ENCODE measurements at places on chromosomes 3 and 15. TPM values are rescaled to one million over a fixed set of nuclear protein-coding genes. Genes with fewer than 3 reads are reported as not detected.
A peak's percentile ranks its signal among the peaks of the same experiment; 100 is the strongest.

The EOGT gene
- total RNA-seq = 103 TPM

The TGM5 gene
- not detected for total RNA-seq

The ALPK3 gene
- total RNA-seq = 36.2 TPM

The SLMAP gene
- 54.7 TPM for total RNA-seq

The LIPH gene
- not detected for total RNA-seq

DNA sequence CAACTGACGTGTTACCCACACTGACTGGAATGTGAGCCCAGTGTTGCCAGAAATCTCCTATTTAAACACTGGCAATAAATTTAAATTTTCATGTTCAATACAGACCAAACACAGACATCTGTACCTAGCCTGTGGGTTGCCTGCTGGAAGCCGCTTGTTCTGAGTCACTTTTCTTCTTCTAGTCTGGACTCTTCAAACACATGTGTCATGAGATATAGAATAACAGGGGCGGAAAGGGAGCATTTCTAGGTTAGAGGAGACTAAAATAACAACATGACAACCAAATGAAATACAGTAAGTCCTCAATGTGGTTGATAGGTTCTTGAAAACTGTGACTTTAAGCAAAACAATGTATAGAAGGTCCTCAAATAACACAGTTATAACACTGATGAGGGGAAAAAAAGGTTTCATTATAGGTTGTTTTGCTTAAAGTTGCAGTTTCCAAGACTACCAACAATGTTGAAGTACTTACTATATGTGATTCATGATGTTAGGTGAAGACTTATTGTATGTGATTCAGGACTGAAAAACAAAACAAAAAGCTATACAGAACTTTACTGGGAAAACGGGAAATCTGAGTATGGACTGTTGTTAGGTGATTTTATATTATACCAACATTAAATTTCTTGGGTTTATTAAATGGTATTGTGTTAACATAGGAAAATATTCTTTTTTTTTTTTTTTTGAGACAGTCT lies 63.1 kb downstream of the PRKAR2A start:
- no peak overlapping the region for H3K4me3 ChIP-seq
- DNase-seq = no peak
- peaks cover 3% of the 10 kb centered on the region for H3K36me3 ChIP-seq
- H3K4me1 ChIP-seq = no peaks in the 10 kb centered on the region

- no peaks in the 10 kb centered on the region for H3K27me3 ChIP-seq
- no peak for DNase-seq
- H3K36me3 ChIP-seq = no peaks in the 10 kb centered on the region
- H3K27ac ChIP-seq = no peak overlapping the region
- no peaks in the 10 kb centered on the region for H3K4me1 ChIP-seq
- H3K4me3 ChIP-seq = no peak overlapping the region
These were observed 44.8 kb downstream of the ST8SIA2 start for GRCh38 chr15:92438471-92438870.

GRCh38 chr3:56918111-56918568 lies 116.4 kb upstream of the ARHGEF3 start:
- H3K36me3 ChIP-seq = no peaks in the 10 kb centered on the region
- H3K4me3 ChIP-seq = no peak overlapping the region
- no peaks in the 10 kb centered on the region for H3K27me3 ChIP-seq
- peaks cover 40% of the 10 kb centered on the region for H3K4me1 ChIP-seq
- DNase-seq = peak; percentile 78

- H3K27ac ChIP-seq = no peak overlapping the region
- DNase-seq = no peak
- H3K27me3 ChIP-seq = peaks cover 3% of the 10 kb centered on the region
- H3K36me3 ChIP-seq = no peaks in the 10 kb centered on the region
- no peaks in the 10 kb centered on the region for H3K4me1 ChIP-seq
These were observed 15.7 kb upstream of the GXYLT2 start for GRCh38 chr3:72872183-72872582.

DNA sequence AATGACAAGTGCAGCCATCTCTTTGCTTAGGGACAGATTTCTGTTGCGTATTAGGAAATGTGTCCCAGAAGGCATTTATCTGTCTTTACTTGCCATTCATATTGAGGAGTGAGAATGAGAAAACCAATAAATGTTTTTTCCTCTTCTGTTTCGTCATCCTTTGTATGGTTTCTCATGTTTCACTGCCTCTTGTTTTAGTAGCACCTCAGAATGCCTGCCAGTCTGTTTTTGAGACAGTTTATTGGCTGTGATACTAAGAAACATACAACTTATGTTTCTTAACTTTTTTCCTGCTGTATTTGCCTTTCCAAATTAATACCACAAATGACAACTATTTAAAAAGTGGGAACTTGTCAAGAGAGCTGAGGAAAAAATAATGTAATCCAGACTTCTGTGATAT lies 390.2 kb upstream of the GOLIM4 start:
- no peaks in the 10 kb centered on the region for H3K36me3 ChIP-seq
- no peak overlapping the region for H3K4me3 ChIP-seq
- H3K27ac ChIP-seq = no peak overlapping the region
- no peaks in the 10 kb centered on the region for H3K4me1 ChIP-seq

DNA sequence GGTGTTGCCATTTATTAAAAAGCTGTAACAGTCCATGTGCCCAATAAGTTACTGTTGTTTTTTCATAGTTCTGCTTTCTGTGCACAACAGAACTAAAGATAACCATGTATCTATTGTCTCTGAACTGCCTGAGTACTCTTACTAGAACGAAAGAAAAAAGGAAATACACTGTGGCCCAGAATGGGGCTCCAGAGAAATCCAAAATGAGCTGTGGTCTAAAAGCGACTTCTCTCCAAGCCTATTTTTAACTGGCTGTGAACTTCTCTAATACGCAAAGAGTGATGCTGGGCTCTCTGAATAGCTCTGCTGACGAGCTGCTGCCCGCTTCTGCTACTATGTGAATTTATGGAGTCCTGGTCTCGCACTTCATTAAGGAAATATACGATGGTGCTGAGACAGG lies 56.2 kb upstream of the LPP start:
- no peak for DNase-seq
- no peaks in the 10 kb centered on the region for H3K27me3 ChIP-seq
- H3K36me3 ChIP-seq = no peaks in the 10 kb centered on the region
- H3K4me3 ChIP-seq = no peak overlapping the region
- H3K27ac ChIP-seq = no peak overlapping the region

DNA sequence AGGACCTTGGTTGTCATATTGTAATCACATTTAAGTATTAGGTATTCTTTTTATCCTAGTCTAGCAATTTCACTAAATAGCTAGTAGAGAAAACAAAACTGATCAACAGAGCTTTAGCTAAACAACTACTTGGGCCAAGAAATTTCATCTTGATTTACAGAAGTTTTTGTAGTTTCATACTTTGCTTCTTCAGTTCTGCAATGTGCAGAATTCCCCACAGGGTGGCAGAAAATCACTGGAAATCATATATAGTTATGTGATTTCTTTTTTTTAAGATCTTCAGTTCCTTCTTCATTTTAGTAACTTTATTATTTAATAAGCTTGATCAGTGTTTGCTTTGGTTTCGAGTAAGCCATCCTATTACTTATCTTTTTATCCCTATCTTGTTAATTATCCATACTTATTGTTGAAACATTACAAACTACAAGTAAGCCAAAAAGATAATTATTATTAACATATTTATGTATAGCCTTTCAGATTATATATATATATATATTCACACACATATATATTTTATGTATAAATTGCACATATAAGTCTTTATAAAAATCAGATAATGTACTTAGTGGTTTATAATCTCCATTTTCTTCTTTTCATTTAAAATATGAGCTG lies 2.2 kb upstream of the BNIP2 start:
- peak; percentile 78 for DNase-seq
- H3K27me3 ChIP-seq = no peaks in the 10 kb centered on the region
- H3K36me3 ChIP-seq = no peaks in the 10 kb centered on the region
- H3K4me1 ChIP-seq = peaks cover 22% of the 10 kb centered on the region
- H3K27ac ChIP-seq = no peak overlapping the region

- no peak overlapping the region for H3K27ac ChIP-seq
- no peak for DNase-seq
- H3K4me1 ChIP-seq = no peaks in the 10 kb centered on the region
- no peaks in the 10 kb centered on the region for H3K36me3 ChIP-seq
- H3K4me3 ChIP-seq = no peak overlapping the region
These were observed 404.2 kb upstream of the RARB start for GRCh38 chr3:25023876-25024275.

GRCh38 chr15:76470691-76471090 lies 134.1 kb downstream of the ISL2 start:
- H3K4me3 ChIP-seq = no peak overlapping the region
- no peaks in the 10 kb centered on the region for H3K36me3 ChIP-seq
- no peaks in the 10 kb centered on the region for H3K27me3 ChIP-seq
- H3K4me1 ChIP-seq = no peaks in the 10 kb centered on the region
- H3K27ac ChIP-seq = no peak overlapping the region
- no peak for DNase-seq

DNA sequence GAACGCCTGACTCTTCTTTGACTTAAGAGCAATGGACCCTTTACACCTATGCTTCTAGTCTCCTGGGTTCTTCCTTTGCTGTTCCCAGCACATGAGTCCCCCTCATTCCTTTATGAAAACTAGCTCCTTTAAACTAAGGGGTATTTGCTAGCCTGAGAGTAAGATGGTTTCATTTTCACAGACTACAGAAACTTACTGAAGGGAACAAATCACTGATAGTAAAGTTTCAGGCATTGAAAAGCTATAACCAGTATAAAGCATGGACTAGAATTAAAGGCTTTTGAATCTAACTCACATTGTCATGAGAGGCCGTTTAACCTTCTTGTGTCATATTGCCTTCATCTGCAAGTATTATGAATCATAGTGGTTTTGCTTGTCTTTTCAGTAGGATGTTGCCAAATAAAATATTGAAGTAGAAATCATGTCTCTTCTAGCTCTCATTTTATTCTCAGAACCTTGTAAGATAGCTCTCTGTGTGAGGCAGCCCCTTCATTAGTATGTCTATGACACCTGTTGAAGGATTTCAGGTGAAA lies 765.9 kb downstream of the NR2F2 start:
- H3K4me3 ChIP-seq = no peak overlapping the region
- no peaks in the 10 kb centered on the region for H3K4me1 ChIP-seq
- DNase-seq = no peak
- no peaks in the 10 kb centered on the region for H3K36me3 ChIP-seq

DNA sequence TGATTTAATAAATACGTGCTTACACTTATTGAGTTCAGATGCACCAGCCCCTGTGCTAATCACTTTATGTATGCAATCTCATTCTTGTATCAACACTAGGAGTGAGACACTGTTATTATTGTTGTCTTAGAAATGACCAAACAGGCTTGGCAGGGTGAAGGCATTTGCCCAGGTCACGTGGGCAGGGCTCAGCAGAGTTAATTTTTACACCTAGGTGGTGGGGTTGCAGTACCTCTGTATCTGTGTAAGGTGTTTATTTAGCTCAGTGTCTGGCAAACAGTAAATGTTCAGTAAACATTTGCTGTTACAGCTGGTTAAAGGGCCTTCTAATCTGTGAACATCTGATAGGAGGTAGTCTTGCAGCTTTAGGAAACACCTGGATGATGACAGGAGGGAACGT lies 200.0 kb downstream of the CACNA2D3 start:
- no peak for DNase-seq
- H3K27ac ChIP-seq = no peak overlapping the region
- H3K27me3 ChIP-seq = no peaks in the 10 kb centered on the region
- no peak overlapping the region for H3K4me3 ChIP-seq

DNA sequence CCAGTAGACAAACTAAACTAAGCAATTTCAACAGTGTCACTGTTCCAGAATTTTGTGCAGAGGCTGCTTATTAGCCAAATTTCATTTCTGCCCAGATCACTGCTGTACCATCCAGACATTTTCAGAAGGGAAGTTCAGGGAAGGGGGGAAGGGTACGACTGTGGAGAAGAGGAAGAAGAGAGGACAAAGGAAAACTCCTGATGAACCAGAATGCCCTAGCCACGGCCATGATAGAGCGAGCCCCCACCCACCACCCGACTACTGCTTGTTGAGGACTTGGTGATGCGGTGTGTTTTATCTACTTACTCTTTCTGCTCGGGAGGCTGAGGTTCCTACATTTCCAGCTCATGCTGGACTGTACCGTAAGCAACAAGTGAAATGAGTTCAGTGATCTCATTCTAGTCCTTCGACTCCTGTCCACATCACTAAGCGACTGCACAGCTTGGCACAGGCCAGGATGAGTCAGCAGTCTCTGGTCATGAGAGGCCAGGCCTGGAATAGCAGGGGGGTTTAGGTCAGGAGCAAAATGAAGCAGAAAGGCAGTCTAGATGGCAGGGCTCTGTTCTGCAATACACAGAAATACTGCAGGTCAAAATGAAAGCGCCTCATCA lies 330.8 kb downstream of the TIGIT start:
- peaks cover 36% of the 10 kb centered on the region for H3K4me1 ChIP-seq
- peak overlapping the region; percentile 99 for H3K27ac ChIP-seq
- no peaks in the 10 kb centered on the region for H3K27me3 ChIP-seq
- peak overlapping the region; percentile 50 for H3K4me3 ChIP-seq
- H3K36me3 ChIP-seq = no peaks in the 10 kb centered on the region
- peak; percentile 97 for DNase-seq

DNA sequence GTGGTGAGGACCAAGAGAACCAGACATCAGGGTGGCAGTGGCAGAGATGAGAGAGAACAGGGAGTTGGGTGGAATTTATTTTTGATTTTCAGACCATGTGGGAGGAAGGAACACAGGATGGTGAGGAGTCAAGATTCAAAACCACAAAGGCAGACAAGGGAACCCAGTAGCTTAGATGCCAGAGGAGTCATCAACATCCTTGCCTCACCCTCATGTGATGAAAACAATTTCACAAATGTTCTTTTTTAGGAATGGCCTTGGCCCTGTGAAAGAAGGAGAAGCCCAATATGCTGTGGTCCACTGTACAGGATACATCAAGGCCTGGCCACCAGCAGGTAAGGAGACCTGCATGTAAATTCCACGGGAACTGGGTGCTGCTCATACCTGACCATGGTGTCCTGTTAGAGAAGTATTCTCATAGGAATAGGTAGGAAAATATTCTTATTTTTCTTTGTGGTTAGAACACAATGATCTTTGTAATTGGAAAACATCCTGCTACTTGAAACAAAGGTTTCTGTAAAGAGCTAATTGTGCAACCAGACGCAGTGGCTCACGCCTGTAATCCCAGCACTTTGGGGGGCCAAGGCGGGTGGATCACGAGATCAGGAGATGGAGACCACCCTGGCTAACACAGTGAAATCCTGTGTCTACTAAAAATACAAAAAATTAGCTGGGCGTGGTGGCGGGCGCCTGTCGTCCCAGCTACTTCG lies 110.0 kb downstream of the ARNT2 start:
- no peaks in the 10 kb centered on the region for H3K4me1 ChIP-seq
- no peaks in the 10 kb centered on the region for H3K36me3 ChIP-seq
- no peak overlapping the region for H3K4me3 ChIP-seq
- H3K27me3 ChIP-seq = no peaks in the 10 kb centered on the region
- H3K27ac ChIP-seq = no peak overlapping the region

DNA sequence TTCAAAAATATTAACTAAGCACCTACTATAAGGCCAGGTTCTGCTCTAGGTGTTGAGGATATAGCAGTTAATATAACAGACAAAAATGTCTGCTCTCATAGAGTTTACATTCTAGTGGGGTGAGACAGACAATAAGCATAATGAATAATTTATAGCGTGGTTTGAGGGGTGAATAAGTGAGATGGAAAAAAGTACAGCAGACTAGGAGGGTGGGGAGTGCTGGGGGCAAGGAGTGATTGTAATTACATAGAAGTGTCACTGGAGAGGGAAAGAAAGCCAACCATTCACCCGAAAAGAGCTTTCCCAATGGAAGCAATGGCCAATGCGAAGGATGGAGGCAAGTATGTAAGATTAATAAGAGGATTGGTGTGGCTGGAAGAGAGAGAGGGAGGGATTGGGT lies 552.9 kb upstream of the KCNMB2 start:
- H3K36me3 ChIP-seq = no peaks in the 10 kb centered on the region
- DNase-seq = no peak
- H3K27ac ChIP-seq = no peak overlapping the region
- H3K4me3 ChIP-seq = no peak overlapping the region

Measured in endothelial cell of umbilical vein (primary cell).